ENCODE measurements at places on chromosomes 1 and 21.

- no peak for DNase-seq
These were observed 59.5 kb downstream of the ZBTB17 start for GRCh38 chr1:15916417-15916816.

- no peak for DNase-seq
These were observed 56.3 kb upstream of the SYNC start for GRCh38 chr1:32758795-32759430.

GRCh38 chr1:162373072-162373427 is 3.6 kb downstream of the SPATA46 start:
- no peak for DNase-seq

DNA sequence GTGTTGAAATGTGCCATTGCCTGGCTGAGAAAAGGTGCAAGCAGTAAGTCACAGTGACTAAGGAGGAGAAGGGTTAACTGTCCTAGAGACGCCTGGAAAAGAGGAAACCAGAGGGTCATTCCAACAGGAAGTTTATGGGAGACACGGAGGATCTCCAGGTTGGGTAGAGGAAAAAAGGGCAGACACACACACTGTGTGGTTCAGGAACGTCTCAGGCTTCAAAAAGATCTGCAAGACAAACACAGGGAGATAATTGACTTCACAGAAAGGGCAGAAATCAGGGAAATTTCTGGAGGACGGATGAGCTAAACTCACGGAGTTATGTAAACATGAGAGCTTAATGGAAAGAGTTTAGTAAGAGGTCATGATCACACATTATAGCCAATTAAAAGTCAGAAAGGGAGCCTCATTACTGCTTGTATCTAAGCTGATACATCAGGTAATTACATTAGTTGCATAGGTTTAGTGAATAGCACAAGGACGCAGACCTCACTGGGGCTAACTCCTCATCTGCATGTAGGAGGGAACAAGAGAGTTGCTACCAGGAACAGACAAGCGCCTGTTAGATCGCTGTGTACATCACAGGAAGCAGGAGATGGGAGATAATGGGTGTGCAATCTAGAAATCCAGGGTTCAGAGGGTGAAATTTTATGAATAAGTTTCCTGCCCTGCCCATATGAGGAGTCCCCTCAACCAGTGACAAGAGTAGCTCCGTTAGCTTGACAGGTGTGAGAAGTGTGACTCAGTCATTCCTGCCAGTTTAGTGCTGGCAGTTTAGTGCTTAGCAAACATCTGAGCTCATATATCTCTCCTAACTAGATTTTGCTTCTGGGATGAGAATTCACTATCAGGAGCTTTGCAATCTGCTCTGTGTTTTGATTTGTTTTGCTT is 96.6 kb upstream of the TNR start:
- DNase-seq: no peak

DNA sequence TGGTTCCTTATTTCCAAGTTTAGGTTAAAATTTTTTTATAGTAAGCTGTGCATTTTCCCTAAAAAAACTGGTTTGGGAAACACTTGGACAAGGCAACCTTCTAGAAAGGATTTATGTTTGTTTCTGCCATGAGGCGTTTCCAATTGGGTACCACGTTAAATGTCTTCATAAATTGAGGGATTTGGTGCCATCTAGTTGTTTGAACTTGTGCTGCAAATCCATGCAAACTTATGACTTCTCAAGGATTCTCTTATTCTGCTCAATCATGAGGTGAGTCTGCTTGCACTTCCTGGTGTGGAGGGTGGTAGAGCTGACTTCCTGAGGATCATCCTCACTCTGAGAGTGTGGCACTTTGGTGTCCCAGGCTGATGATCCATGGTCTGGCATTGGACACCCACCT is 123.3 kb downstream of the PCNX2 start:
- DNase-seq: no peak

- DNase-seq: no peak
These were observed 241.8 kb downstream of the NPHP4 start for GRCh38 chr1:5750186-5751162.

- DNase-seq: no peak
These were observed 604 bp downstream of the FGR start for GRCh38 chr1:27634177-27634984.

GRCh38 chr1:170559166-170559565 is 27.2 kb downstream of the GORAB start:
- DNase-seq: no peak

GRCh38 chr1:81562934-81563333 is 237.8 kb upstream of the ADGRL2 start:
- no peak for DNase-seq

DNA sequence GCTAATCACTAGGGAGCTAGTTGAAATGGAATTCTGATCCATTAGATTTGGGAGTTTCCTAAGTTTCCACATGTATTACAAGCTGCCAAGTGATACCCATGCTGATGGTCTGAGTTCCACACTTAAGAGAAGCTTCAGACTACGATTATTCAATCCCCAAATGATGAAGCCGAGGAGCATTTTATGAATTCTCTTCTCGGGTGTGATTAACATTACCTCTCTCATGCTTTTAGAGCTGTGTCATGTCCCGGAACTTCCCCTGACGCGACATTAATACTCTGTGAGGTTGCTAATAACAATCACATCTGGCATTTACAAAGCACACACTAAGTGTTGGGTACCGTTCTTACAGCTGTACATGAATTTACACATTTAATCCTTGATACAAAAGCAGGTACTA is 63.0 kb downstream of the KCNJ15 start:
- DNase-seq: no peak

DNA sequence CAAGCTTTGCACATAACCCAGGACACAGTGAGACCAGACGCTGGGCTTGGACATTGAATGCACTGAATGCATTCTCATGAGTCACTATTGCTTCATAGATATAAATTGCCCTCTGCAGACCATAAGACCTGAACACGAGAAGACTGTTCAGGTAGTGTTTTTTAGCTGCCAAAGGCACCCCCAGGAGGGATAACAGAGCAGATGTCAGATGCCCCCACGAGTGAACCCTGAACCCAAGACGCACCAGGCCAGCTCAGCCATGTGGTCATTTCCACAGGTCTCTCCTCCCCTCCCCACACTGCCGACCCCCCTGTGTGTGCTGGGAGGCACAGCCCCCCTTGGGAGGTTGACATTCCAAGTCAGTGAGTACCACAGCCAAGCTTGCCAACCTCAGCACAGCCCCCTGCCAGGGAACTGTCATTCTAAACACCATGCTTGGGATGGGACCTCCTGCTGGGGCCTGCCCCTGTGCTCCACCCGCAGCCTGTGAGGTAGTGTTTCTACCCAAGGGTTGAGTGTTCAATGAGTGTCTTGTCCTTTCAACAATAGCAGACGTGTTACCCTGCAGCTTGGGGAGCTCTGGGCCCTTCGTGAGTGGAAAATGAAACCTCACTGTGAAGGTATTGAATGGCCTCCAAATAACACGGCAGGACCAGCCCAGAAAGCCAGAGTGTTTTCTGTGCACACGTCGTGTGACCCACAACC is 68.2 kb downstream of the PSMG1 start:
- DNase-seq: peak; percentile 80

GRCh38 chr1:208211921-208212843 is 32.0 kb downstream of the PLXNA2 start:
- no peak for DNase-seq

GRCh38 chr1:213303286-213303685 is 252.2 kb downstream of the RPS6KC1 start:
- DNase-seq: no peak

DNA sequence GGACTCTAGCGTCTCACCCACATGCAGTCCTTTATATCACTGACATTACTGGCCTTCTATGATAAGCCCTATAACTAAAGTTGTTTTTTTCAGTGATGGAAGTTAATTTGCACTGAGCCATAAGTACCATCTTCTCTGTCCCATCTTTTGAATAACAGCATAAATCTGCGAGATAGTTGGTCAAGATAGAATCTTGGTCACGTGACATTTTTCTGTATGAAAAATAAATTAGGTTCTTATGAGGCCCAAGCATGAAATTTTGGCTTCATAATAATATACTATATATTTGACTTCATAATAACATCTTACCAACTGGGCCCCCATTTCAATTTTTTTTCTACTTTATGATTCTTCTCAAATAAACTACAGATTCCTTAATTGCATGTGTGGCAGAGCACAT is 285.5 kb downstream of the KCNH1 start:
- DNase-seq: no peak

DNA sequence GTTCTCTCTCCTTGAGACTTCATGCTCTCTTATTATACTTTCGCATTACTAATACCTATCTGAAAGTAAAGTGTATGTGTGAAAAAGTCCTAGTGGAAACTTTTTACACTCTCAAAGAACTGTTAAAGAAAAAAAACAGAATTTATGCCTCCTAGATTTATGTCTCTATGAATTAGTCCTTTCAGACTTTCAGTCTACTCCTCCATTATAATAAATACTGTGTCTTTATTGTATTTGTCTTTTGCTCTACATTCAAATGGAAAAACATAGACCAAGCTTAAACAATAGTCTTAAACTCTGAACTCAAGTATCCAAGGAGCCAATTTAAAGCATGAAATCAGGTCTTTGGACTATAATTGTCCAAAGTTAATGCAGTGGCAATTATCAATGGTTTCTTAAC is 1449.0 kb downstream of the PLA2G4A start:
- DNase-seq: no peak

DNA sequence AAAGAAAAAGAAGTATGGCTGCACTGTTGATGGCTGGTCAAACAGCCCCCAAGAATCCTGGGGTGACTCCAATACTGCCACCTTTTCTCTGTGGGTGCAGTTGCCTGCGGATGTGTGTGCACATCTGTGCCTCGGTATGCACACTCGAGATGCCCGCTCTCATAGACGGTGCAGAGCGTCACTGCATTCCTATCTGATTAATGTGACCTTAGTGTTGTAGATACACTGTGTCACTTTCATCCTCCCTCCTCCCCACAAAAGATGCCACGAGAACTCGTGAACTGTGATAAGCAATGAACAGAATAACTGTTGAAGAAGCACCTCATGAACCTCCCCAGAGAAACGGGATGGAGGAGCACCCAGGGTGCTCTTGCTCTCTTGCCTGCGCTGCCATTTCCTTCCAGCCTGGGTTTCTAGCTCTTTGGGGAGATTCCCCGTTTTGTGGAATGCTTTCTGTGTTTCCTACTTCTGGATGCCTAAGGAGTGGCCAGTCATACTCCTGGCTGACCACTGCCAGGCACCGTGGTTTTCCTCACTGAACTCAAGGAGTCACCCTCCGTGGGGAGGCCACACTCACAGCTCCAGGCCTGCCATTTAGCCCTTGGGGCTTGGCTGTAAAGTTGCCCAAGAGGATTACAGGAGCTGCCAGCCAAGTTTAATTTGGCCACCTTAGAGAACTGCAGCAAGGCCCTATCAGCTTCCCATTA is 32.0 kb downstream of the NTPCR start:
- no peak for DNase-seq

GRCh38 chr1:236099355-236099974 is 34.6 kb upstream of the NID1 start:
- no peak for DNase-seq

DNA sequence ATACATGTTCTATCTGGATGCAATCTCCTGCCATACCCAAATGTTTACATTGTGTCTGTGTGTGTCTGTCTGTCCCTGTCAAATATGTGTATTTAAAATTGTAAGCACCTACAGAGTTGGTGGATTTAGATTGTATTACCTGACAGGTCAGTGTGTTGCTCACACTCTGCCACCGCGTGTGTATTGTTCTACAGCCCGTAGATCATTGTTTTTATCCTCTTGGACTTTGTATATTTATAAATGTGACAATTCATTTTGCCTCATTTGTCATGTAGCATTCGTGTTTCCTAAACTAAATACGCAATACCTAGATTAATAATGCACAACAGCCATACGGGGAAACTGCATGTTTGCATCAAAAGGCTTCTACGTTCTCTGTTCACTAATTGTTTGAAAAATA is 634 bp downstream of the ALG14 start:
- no peak for DNase-seq

DNA sequence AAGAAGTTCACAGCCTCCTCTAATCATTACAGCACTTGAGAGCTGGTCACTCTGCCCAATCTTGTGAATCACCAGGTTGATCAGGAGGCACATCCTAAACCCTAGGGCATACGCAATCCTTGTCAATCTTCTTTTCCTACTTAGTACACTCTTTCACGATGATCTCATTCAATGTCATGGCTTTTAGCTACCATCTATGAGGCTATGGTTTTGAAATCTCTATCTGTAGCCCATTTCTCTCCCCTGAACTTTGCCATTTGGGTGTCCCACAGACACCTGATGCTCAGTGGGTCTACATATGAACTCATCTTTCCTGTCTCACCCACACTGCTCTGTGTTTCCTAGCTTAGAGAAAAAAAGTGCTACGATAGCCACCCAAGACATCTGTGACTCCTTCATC is 1.9 kb upstream of the MED18 start:
- no peak for DNase-seq

DNA sequence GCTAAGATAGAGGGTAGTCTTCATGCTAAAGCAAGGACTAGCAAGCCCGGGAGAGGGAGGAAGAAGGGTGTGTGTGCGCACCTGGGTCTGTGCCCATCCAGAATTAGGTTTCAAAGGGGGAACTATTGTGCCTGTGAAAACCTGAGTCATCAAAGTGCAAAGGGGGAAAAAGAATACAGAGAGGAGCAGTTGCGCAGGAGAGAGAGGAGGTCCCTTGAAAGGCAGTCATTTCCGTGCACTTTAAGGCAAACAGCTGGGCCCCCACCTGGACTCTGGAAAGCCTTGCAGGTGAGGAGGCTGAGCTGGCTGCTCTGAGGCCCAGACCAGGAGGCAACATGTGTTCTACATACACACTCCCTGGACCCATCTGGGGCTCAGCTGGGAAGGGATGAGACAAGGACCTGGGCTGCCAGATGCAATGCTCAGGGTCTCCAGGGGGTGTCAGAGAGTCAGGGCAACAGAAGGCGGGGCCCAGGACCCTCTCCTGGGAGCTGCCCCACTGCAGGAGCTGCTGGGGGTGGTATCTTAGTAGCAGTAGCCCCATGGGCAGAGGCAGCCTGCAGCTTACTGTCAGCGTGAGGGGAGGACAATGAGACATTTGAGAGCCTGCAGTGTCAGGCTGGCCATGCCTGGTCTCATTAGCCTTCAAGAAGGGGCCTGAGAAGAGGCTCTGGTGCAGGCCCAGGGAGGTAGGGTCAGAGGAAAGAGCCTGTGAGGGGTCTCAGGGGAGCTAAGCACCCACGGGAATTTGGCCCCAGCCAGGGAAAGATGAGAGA is 14.3 kb downstream of the PROK1 start:
- no peak for DNase-seq

DNA sequence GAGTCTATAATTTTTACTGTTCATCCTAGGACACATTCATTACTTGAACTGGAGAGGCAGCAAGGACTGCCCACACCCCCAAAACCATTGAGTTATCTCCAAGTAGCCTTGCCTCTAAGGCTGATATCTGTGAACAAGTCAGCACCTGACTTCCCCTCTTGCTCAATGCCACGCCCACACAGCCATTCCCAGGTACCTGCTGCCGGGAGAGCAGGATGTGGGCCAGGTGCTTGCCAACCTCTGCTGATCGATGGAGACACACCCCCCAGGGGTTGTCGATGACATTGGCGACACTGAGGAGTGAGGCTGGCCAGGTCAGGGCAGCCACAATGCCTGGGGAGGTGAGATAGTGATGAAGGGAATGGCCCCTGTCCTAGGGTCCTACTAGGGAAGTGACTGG is 60.1 kb downstream of the TMCO4 start:
- DNase-seq: no peak

All from brain pericyte (primary cell).